ENCODE measurements at places on chromosomes 2 and 18.

DNA sequence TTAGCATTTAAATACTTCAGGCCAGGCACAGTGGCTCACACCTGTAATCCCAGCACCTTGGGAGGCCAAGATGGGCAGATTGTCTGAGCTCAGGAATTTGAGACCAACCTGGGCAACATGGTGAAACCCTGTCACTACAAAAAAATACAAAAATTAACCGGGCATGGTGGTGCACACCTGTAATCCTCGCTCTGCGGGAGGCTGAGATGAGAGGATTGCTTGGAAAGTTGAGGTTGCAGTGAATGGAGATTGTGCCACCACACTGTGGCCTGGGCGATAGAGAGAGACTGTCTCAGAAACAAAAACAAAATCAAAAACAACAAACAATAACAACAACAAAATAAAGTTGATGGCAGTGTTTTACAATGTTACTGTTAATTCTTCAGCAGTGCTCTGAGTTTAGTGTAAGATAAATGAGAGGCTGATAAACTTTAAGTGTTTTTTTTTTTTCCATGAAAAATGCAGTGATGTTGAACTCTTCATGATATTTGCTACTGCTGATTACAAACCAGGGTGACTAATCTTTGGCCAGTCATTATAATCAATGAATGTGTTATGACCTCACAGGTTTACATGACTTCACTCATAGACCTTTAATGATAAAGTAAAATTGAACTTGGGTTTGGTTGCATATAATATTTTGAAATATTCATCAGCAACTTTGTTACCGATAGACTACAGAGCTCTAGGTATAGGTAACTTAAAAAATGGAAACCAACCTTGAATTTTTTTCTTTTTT is 2.5 kb downstream of the ITGAV start:
- DNase-seq, result no peak

DNA sequence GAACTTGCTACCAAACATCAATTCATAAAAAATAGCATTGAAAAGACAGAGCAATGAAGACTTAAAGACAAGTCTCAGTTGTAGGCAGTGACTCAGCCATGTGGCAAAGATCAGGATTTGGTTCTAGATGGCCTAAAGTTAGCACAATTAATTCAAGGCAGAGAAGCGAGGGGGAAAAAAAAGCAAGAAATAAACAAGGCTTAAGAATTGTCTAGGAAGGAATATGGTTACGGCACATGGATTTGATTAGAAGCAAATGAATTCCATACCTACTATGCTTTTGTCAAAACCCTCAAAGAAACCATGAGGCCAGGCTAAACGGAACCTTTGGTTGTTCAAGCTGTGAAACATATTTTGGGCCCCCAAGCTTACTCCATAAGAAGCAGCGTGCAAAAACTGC is 362.2 kb upstream of the KCNH7 start:
- no peak for DNase-seq

GRCh38 chr2:102059151-102059550 is 67.4 kb downstream of the IL1R2 start:
- DNase-seq, result no peak

DNA sequence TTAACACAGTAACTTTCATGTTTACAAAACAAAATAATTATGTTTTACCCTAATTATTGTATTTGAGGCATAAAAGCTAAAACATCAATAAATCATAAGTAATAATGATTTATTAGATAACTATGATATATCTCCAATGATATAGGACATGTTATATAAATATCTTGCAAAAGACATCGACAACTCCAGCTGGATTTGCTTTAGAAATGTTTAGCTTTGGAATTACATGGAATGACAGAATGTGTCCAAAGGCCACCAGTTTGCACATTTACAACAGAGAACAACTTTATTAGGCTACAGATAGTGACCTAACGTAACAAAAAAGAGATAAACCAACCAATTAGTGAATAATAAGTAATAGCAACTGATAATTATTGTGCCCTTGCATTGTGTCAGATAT is 475.7 kb downstream of the DCC start:
- no peak for DNase-seq

GRCh38 chr2:200247494-200247893 is 59.0 kb upstream of the SPATS2L start:
- no peak for DNase-seq

DNA sequence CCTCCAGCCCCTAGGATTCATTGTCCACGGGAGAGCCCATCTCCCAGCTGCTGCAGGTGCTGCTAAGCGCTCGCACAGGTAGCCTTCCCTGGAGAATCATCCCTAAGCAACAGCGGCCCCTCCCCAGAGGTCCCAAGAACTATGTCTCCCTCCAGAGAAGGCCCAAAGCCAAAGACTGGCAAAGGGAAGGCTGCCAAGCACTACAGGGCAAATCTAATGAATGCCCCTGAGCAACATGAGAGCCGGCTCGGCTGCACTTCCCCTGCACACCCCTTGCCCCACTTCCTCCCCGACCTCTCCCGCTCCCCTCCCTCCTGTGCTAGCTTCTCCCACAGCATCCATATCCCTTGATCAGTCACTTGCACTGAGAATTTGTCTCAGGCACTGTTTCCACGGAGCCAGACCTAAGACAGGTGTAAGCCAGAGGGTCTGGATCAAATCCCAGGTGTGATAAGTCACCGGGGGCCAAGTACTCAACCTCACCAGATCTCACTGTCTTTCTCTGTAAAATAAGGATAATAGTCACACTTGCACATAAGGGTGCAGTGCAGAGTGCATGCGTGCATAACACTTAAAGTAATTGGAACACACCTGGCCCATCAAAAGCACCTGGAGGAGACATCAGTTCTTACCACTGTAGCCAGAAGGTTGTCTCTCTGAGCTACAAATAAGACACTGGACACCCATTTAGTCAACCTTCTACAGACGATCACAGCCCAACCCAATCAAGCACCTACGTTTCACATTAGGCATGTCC is 20.1 kb upstream of the COL6A3 start:
- no peak for DNase-seq

- no peak for DNase-seq
Observed at GRCh38 chr18:66550366-66550765, 53.5 kb downstream of the CDH19 start.

Data from DMS79 (cell line).